NCI-H2227 treated with DMSO at 0.1 percent for 48 hours (cell line): ENCODE measurements at places on chromosomes 2 and 18.

DNA sequence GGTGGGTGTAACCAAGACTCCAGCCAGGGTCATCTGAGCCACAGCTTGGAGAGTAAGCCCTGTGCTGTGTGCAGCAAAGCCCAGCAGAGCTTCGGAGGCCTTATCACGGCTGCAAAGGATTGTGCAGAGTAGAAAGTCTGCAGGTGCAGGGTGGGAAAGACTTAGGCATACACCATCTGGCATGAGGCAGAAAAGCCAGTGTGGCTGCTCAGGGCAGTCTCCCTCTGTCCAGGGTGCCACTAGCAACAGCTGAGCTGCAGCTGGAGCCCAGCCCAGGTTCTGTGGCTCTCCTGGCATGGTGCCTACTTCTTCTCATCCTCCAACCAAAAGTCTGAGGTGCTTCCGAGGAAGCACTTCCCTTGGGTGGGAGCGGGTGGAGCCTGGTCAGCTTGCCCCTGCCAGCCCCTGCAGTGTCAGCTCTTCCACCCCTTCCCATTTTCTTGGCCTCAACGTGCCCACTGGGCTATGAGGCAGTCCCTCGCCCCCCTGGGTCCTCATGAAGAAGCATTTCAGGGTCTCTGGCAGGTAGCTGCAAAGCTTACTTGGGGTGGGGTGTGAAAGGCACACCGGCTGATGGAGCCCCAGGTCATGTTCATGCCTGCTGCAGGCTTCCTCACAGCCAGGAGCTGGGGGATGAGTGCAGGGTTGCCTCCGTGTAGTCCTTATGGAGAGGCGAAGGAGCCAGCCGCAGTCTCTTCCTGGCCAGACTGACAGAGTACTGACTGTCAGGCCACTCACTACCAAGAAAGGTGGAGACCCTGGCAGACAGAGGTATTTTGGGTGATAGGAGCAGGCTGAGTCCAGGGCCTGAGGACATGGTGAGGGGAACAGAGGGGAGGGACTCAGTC is 4.8 kb downstream of the AMER3 start:
- no peak for DNase-seq

DNA sequence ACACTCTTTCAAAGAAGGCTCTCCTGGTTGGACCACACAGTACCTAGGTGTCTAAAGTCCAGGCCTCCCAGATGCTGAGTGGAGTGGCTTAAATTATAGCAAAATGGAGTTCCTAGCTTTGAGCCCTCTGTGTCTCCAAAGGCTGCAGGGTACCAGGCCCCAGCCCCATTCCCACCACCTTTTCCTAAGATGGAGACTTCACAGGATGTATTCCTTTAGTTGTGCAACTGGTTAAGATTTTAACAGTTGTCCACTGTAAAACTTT is 4.9 kb downstream of the SMAD7 start:
- DNase-seq = no peak

DNA sequence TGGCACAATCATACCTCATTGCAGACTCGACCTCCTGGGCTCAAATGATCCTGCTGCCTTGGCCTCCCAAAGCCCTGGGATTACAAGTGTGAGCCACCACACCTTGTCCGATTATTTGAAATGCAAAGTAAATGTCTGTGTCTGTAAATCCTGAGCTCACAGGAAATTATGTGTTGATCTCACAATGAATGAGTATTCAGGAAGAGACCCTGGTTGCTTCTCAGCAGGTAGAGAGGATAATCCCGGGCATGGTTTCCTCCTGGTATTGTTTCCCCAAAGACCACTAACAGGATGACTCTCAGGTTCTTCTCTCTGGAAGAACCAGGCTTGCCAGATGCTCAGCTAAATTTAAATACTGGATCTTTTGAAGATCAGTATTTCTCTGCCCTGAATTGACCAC is 147.6 kb downstream of the LDLRAD4 start:
- no peak for DNase-seq

GRCh38 chr2:207290833-207291624 is 125.3 kb upstream of the KLF7 start:
- DNase-seq = no peak

DNA sequence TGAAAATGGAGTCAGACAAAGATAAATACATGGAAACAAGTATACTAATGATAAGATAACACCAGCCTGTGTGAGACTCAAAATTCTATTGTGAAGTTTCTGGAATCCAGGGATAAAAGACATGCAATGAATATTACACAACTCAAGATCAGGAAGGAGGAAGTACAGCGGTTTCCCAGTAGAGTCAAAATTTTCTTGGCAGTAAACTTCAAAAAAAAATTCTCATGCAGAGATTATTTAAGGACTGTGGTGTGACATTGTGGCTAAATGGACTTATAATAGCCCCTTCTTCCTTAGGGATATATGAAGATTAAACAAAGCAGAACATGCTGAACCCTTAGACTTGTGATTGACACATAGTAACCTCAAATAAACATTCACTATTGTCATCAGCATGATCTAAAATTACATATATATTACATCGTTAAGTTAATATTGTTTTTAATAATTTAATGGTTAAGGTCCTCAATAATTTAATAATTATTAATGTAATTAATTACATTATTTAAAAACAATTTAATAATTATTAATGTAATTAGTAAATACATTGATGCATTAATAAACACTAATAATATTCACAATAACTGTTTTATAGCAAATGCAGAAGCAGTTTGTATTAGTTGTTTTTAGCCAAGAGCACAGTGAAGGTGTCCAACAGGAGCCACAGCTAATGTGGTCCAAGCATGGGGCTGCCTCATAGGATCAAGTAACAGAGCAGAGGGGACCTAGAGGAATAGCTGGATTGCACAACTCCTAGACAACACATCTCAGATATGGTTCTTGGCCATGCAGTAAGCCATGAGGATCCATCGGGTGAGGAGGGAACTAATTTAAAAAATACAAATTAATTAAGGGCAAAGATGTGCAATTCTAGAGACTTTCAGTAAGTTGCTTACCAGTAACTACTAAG is 77.3 kb downstream of the POLE4 start:
- DNase-seq = no peak

- DNase-seq = no peak
Measured at GRCh38 chr2:201261906-201262305, 1.6 kb downstream of the CASP8 start.

DNA sequence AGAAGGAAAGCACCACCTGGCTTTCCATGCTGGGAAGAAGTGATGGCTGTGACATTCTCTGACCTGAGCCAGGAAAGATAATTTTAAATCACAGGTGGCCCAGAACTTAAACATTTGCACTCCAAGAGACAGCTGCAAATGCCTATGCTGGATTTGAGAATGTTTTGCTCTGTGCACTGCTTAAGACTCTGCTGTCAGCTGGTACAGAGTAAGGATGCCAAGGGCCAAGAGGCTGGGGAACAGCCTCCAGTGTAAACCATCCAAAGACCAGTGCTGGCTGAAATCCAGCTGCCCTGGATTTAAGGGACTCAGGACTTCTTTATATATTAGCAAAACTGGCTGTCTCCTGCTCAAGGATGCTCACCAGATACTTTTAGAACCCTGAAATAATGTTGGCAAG is 3.9 kb downstream of the HOXD8 start:
- no peak for DNase-seq

DNA sequence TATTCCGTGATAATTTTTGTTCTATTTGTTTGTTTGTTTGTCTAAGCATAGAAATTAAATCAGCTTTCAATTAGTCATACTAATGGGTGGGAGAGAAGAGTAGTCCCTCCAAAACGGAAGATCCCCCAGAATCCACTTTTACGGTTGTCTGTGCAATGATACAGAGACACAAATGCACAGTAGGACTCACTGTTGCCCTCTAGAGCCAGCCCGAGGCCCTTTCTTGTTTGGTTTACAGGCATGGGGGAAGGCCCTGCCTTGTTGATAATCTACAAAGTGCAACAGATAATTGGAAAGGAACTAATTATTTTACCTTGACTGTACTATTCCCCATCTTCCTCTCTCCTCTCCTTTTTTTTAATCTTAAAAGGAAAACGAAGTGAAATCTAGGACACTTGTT is 121.1 kb downstream of the ACOXL start:
- DNase-seq = no peak

DNA sequence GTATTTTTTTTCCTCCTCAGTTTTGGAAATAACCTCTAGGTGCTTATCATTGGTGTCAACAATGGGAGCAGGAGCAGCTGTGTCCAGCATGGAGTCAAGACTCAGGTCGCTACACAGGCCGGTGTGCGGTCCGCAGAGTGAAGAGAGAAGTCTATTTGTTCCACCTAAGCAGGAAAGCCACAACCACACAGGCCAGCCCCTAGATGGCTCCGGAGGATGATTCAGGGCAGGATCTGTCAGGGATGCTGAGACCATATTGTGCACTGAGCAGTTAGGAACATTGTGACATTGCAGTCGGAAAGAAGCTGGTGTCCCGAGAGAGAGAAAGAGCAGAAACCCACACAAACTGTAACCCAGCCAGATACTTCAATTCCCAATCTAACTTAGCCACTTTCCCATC is 136.9 kb downstream of the GAREM1 start:
- no peak for DNase-seq

DNA sequence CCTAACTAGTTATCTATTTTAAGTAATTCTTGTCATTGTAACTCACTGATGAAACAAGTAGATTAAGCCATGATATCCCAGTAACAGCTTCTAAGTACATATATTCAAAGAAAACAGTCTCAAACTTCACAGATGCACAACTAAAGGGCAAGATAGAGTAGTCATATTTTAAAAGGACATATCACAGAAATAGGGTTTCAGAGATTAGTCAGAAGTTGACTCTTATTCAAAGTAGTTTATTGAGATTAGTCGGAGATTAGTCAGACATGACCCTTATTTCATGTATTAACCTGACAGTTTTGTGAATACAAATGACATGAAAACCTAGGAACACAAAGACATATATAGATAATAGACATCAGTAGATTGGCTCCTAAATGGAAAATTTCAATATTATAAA is 15.9 kb upstream of the CHAC2 start:
- DNase-seq = no peak

DNA sequence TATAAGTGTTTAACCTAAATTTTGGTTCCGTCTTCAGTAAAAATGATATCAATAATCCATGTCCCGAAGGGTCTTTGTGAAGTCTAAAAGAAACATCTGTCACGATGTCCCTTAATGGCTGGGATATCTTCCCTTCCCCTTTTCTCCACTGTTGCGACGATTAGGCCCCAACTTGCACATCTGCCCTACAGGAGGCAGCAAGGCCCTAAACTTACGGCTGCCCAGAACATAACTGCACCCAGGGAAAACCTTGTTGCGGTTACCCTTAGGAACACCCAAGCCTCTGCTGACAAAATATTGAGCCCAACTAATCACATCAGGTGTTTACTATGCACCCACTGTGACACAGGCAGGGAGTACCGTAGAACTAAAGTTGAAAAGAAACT is 1.3 kb upstream of the SMAD2 start:
- DNase-seq = peak; percentile 82
